Large intestine (tissue), 12 donors: ENCODE measurements at places on chromosomes 2 and 18. TPM values are rescaled to one million over a fixed set of nuclear protein-coding genes. Genes with fewer than 3 reads are reported as not detected.
A peak's percentile ranks its signal among the peaks of the same experiment; 100 is the strongest.

RPRD1A gene
- polyA plus RNA-seq: 52.2 TPM

SERPINB12 gene
- polyA plus RNA-seq: not detected

ANKRD30B gene
- polyA plus RNA-seq: 0.10 TPM

- no peak overlapping the region for H3K4me3 ChIP-seq
- no peak overlapping the region for H3K27ac ChIP-seq
- no peaks in the 10 kb centered on the region for H3K4me1 ChIP-seq
- no peaks in the 10 kb centered on the region for H3K36me3 ChIP-seq
- H3K27me3 ChIP-seq: no peaks in the 10 kb centered on the region
Observed at GRCh38 chr18:36624451-36625167, 204.2 kb downstream of the TPGS2 start.

- no peak for DNase-seq
- peaks cover 22% of the 10 kb centered on the region for H3K4me1 ChIP-seq
- no peak overlapping the region for H3K27ac ChIP-seq
- H3K36me3 ChIP-seq: no peaks in the 10 kb centered on the region
- H3K4me3 ChIP-seq: no peak overlapping the region
Observed at GRCh38 chr2:43274055-43274454, 47.6 kb upstream of the ZFP36L2 start.

GRCh38 chr2:72148003-72148836 lies 558 bp upstream of the CYP26B1 start:
- H3K4me3 ChIP-seq: peak overlapping the region; percentile 45
- no peak overlapping the region for H3K27ac ChIP-seq
- peaks cover 68% of the 10 kb centered on the region for H3K27me3 ChIP-seq
- H3K36me3 ChIP-seq: no peaks in the 10 kb centered on the region

DNA sequence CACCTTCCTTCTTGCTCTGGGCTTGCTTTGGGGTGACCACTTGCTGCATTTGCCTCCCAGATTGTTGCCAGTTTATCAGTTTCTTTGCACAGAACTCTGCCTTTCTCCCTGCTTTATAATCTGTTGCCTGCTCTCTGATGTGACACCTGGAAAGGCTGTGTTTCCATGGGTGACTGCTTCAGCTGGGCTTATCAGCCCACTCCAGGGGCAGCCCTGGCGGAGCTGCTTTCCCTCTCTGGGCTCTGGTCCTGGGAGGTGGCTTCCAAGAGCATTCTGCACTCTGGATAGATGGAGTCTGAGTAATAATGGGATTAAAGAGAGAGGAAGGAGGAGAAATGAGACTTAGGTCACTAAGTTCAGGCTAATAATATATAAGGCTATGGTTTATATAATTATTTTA lies 352.7 kb downstream of the TSN start:
- no peak overlapping the region for H3K4me3 ChIP-seq
- DNase-seq: no peak
- no peaks in the 10 kb centered on the region for H3K4me1 ChIP-seq
- no peaks in the 10 kb centered on the region for H3K36me3 ChIP-seq
- H3K27ac ChIP-seq: no peak overlapping the region
- H3K27me3 ChIP-seq: no peaks in the 10 kb centered on the region

GRCh38 chr2:157404363-157404762 lies 39.5 kb downstream of the CYTIP start:
- no peaks in the 10 kb centered on the region for H3K4me1 ChIP-seq
- H3K27me3 ChIP-seq: no peaks in the 10 kb centered on the region
- no peaks in the 10 kb centered on the region for H3K36me3 ChIP-seq
- no peak overlapping the region for H3K27ac ChIP-seq
- H3K4me3 ChIP-seq: no peak overlapping the region

DNA sequence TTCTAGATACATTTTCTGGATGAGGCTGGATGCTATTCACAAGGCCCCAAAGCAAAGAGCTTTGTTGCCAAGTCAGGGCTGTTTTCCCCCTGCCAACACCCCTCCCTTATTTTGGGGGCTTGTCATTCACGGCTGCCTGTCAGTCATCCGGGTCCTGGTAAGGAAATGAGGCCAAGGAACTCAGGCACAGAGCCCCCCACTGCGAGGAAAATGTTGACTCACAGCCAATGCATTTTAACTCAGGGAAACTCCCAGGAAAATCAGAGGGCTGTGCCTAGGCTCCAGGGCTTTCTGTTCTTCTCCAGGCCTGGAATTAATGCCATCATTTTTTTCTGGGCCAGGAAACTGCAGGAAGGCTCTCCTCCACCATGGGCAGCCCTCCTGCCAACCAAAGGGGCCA lies 241.1 kb downstream of the SMAD2 start:
- no peak for DNase-seq
- H3K27me3 ChIP-seq: no peaks in the 10 kb centered on the region
- H3K4me1 ChIP-seq: no peaks in the 10 kb centered on the region
- H3K27ac ChIP-seq: no peak overlapping the region

- DNase-seq: peak; percentile 54
- H3K27ac ChIP-seq: peak overlapping the region; percentile 96
- peaks cover 3% of the 10 kb centered on the region for H3K36me3 ChIP-seq
- peaks cover 8% of the 10 kb centered on the region for H3K4me1 ChIP-seq
Observed at GRCh38 chr2:173962031-173962430, 3.1 kb downstream of the SP3 start.
